ENCODE measurements at places on chromosomes 3 and 15.

GRCh38 chr3:67610458-67610857, 44.0 kb downstream of the SUCLG2 start:
- DNase-seq, result no peak

GRCh38 chr15:39682366-39682765, 100.3 kb downstream of the FSIP1 start:
- no peak for DNase-seq

DNA sequence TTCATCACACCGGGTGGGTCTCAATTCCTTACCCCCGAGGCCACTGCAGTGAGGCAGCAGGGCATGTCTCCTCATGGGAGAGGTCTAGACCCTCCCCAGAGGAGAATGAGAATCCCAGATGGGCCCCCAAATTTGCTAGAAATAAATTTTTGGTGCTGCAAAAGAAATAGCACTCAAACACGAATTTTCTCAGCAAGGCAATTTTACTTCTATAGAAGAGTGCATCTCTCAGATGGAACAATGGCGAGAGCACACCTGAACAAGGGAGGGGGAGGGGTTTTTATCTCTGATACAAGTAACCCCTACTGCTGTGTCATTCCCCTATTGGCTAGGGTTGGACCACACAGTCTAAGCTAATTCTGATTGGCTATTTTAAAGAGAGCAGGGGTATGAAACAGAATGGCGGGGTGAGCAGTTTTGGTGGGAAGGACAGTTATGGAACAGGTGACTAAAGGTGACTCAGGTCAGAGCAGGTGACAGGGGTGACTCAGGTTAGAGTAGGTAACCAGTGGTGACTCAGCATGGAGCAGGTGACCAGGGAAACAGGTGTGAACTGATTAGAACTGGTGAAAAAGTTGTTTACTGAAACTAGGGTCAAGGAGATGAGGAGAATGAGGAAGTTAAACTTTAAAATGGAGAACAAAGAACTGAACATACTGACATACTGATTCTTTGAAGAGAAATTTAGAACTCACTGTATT, 93.0 kb upstream of the WNT7A start:
- no peak for DNase-seq

DNA sequence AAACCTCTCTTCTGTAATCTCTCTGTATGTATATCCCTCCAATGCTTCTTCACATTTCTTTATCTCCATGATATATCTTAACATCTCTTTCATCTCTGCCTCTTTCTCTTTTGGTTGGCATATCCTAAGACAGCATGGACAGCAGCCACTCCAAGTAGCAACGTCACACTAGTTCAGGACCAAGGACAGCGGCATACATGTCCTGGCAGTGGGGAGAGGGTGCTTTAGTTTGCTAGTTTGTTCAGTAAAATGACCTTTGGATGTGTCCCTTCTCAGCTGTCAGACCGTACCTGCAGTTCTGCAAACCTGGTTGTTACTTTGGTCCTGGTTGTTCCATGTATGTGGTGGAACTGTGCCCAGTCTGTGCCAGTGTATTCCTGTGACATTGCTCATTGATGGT, 225.6 kb upstream of the ROPN1 start:
- no peak for DNase-seq

DNA sequence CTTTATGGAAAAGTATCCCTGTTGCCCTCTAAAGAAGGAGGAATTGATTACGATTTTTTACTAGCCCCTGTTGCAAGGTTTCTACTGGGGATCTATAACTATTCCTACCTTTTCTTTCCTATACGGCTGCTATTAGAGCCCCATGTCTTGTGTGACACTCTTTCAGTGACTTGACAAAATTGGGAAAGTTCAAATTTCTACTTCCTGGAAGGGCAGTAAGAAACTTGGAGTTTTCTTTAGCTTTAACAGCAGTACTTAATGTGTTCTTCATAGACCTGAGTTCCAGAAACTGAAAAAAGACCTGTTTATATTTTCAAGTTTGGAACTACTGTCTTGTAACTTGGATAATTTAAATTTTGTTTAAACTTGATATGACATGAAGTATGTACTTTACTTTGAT, 54.7 kb downstream of the TRPC1 start:
- no peak for DNase-seq

GRCh38 chr3:134145183-134145582, 105.5 kb downstream of the RYK start:
- DNase-seq, result no peak

DNA sequence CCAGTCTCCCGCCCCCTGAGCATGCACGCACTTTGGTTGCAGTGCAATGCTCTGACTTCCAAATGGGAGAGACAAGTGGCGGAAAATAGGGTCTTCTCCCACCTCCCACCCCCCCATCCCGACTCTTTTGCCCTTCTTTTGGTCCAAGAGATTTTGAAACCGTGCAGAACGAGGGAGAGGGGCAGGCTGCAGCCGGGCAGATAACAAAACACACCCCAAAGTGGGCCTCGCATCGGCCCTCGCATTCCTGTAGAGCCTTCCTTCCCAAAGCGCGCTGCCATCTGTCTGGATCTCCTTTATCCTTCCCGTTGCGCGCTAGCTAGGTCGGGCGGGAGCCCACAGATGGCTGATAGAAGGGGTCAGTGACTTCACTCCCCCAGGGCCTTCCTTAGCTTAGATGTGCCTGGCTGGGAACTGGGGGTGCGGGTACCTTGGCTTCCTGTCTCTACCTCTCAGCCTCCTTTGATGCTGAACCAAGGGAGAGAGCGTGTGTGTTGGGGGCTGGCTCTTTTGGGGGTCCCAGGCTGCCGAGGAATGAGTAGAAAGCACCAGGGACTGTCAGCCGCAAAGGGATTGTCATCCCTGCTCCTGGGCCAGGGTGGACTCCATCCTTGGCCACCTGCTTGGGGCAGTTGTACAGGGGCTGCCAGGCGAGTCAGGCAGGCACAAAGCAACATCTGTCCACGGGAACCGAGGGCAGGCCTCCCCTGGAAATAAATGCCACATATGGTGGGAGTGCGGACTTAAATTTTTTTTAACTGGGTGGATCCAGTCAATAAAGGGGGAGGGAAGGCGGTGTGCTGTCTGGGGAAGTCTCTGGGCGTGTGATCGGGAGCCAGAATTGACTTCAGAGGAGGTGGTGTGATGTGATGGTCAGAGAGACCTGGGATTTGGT, 1.8 kb downstream of the SMAD3 start:
- no peak for DNase-seq

Measured in naive thymus-derived CD8-positive, alpha-beta T cell (primary cell).